ENCODE measurements at places on chromosomes 1 and 21.

DNA sequence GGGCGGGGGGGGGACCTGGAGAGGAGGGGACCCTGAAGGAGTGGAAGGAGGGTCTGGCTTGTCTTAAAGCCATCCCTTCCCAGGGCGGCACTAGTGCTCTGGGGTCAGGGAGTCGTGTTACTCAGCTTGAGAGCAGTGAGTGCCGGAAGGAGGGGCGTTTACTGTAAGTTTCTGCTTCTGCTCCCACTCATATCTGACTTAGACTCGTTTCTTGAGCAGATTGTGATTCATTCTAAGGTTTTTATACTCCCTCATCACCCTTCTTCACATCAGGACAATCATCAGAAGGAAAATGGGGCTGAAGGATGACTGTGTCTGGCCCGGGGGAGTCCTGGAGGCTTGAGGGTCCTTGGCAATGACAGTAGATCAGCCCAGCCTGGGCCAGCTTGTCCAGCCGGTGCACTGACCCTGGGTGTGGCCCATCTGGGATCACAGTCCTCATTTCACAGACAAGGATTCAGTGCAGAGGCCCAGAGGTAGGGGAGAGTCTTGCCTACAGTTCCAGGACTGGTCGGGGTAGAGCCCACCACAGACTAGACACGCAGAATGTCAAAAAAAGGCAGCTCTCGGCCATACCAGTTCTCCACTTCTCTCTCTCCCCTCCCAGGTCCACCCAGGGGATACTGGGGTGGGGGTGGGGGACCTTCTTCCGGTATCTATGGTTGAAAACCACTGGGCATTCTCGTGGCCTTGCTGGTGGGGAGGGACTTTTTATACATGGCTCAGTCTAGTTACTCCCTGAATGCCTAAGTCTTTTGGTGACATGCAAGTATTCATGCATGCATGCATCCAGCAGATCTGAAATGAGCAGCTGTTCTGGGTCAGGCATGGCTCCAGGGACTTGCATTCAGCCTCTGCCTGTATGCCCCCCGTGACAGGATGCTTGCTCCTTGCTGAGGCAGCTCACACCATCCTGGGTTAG lies 5.1 kb downstream of the TNFRSF8 start:
- DNase-seq = no peak

GRCh38 chr1:165842671-165843129 lies 15.3 kb downstream of the UCK2 start:
- DNase-seq = no peak

- DNase-seq = no peak
Observed at GRCh38 chr21:16570171-16570570, 840.4 kb downstream of the USP25 start.

DNA sequence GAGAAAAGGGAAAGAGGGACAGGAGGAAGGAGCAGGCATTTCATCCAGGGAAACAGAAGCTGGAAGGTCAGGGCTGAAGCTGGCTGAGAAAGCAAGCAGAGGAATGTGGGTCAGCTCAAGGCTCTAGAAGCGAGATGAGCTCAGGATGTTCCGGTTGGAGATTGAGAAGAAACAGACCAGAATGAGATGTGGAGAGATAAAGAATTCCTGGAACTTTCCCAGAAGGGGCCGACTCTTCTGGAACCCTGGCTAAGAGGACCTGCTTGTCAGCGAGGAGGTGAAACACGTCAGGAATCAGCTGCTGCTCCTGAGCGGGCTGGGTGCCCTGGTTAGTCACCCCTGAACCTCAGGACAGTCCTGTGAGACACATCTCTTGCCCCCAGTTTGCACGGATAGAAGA lies 75.9 kb downstream of the HUNK start:
- no peak for DNase-seq

DNA sequence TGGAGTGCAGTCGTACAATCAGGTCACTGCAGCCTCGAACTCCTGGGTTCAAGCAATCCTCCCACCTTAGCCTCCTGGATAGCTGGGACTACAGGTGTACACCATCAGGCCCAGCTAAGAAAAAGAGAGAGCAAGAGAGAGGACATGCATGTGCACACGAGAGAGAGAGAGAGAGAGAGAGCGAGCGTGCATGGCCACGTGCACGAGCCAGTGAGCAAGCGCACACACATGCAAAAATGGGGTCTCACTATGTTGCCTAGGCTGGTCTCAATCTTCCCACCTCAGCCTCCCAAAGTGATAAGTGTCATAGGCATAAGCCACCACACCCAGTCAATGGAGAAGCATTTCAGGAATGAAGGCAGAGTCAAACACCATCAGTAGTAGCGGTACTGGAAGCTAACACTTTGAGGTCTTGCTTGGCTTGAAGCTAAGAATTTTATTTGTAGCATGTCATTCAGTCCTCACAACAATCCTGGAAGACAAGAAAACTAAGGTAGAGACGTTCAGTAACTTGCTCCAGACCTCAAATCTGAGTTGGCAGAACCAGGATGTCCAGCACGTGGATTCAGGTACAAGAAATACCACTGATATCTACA lies 14.5 kb downstream of the GNB1 start:
- no peak for DNase-seq

GRCh38 chr1:1272341-1273208 lies 1.1 kb downstream of the UBE2J2 start:
- DNase-seq = no peak

- no peak for DNase-seq
Observed at GRCh38 chr1:190847166-190847565, 369.5 kb upstream of the BRINP3 start.

- DNase-seq = no peak
Observed at GRCh38 chr21:42218836-42219605, at the start of gene ABCG1. Gene ABCG1, plus strand, starts transcription at chr21:42219140. Its CDS starts 123 bp downstream, at chr21:42219263.

GRCh38 chr21:30769724-30770431 lies 14.7 kb upstream of the KRTAP21-1 start:
- DNase-seq = no peak

- no peak for DNase-seq
Observed at GRCh38 chr1:193325042-193325441, 138.6 kb upstream of the B3GALT2 start.

DNA sequence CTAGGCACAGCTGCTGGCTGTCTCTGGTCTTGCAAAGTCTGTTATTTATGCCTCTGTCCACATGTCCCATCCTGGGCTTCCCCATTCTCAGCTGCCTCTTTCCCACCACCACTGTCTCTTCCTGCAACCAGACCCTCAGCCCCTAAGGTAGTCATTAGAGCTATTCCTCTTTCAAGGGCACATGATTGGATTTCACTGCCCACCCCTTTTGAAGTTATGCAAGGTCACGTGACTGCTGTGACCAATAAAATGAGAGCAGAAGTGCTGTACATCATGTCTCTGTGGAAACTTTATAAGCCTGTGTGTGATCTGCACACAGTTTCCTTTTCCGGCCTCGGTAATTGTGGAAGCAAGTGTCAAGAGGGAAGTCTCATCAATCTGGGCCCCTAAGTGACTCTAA lies 136.6 kb upstream of the HMGB4 start:
- no peak for DNase-seq
